ENCODE measurements at places on chromosomes 13 and 19.

- DNase-seq = no peak
Observed at GRCh38 chr13:45240143-45240542, 39.3 kb upstream of the KCTD4 start.

DNA sequence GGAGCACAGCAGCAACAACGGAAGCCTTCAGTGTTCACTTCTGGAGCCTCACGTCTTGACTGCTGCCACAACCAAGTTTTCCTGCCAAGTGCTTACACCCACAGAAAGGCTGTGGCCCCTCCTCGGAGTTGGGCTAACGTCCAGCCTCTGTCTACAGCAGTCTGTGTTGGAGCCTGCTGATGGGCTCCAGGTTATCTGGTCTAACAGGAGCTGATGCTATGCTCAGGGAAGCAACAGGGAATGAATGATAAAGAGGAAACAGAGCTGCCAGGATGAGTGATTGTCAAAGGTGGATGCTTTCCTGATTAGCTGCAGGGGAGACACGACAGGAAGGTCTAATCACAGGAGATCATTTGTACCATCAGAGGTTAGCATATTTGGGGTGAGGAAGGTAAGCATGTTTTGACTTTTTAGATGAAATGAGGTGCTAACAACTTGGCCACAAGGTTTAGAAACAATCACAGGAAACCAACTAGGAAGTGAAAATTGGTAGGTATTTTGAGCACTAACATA lies 53.8 kb upstream of the RCBTB2 start:
- peak; percentile 57 for DNase-seq

DNA sequence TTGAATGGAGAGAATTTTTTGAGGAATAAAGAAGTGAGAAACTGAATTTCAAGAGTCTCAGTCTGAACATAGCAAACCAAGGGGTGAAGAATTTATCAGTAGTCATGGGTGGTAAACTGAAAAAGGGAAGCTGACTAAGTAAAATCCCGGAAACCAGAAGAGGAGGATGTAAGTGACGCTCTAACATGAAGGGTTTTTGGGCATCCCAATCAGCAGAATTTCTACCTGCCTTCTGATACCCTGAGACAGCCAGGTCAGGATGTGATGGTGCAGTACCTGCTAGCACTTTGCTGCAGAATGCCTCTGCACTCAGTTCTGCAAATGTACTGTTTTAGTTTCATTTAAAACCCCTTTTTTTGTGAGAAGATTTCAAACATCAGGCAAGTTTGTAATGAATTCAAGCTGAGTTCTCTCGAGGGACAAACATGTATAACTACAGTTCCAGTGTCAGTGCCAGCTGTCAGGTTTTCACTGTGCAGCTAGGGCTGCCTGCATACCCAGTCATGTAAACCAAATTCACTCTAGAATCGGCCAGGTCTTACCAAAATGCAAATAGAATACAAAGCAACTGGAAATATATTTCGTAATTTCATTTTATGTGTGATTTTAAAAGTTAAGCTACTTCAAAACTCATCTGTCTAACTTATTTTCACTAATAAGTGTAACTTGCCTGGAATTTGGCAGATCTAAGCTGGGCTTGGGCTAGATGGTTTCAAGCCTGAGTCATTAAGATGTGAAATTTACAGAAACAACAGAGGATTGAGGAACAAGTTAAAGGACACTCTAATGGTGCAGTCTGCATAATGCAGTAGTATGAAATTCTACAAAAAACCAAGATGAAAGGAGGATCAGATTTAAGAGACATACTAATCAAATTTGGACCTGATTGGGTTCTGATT lies 13.8 kb downstream of the METTL21C start:
- DNase-seq = peak; percentile 56

DNA sequence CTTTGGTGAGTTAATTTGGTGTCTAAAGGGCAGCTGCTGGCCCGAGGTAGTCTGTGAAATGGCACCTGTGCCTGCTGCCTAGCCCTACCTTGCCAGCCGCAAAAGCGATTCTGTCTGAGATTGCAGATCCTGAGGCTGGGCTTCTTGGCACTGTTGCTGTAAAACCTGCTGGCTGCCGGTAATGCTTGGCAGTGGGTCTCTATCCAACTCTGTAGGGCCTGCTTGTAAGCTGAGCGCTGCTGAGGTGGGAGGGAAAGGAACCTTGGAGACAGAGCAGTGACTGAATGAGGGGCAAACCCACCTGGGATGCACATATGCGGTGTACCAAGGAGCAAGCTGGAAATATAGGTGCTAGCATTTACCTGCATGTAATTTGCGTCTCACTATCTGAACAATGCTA lies 11.7 kb downstream of the LCP1 start:
- DNase-seq = no peak

DNA sequence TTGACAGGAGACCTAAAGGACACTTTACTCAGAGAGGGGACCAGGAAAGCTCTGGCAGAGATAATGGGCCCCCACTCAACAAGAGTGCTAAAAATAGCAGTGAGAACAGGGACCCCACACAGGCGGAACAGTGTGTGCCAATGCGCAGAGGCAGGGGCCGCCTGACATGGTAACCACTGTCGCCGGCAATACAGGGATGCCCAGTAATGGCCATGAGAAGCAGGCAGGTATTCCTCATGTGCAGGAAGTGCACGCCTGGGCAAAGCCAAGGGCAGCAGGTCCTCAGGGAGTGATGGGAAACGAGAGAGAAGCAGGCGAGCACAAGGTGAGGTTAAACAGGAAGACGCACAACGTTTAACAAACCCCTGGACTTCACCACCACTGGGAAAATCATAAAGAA lies 757.1 kb downstream of the LIG4 start:
- DNase-seq = no peak

GRCh38 chr13:33873251-33873908 lies 55.4 kb downstream of the RFC3 start:
- no peak for DNase-seq

GRCh38 chr19:16564842-16565241 lies 7.4 kb downstream of the SLC35E1 start:
- DNase-seq = no peak

GRCh38 chr13:110869805-110870706 lies 44.8 kb downstream of the ANKRD10 start:
- peak; percentile 100 for DNase-seq

GRCh38 chr19:42272989-42273406 lies 3.9 kb downstream of the CIC start:
- DNase-seq = no peak

GRCh38 chr19:13981021-13981420 lies 25.1 kb downstream of the RFX1 start:
- no peak for DNase-seq

DNA sequence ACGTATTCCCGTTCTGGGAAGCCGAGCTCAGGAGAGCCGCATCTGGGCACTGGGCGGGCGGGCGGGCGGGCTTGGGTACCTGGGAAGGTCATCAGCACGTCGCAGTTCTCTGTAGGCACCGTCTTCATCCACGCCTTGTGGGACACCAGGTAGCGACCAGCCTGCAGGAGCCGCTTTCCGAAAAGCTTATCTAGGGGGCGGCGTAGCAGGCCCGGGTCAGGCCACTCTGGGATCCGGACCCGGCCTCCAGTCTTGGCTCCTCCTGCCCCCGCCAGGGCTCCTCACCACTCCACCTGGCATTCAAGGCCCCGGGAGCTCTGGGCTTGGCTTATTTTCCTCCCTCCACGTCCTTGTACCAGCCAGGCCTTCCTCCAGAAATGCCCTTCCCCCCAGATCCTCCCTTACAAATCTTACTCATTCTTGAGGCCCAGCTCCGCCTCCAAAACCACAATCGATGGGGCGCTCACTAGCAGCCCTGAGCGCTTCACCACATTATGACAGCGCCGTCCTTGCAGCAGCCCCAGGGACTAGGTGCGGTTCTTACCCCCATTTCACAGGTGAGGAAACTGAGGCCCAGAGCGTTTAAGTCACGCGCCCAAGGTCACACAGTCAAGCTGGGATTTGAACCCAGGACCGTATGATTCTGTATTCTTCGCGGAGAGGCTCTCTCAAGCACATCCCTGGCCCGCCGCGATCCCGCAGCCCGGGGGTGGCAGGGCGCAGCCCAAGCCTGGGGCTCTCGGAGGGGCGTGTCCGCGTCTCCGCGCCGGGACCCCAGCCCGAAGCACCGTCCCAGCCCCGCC lies 843 bp downstream of the ANO8 start:
- peak; percentile 65 for DNase-seq

DNA sequence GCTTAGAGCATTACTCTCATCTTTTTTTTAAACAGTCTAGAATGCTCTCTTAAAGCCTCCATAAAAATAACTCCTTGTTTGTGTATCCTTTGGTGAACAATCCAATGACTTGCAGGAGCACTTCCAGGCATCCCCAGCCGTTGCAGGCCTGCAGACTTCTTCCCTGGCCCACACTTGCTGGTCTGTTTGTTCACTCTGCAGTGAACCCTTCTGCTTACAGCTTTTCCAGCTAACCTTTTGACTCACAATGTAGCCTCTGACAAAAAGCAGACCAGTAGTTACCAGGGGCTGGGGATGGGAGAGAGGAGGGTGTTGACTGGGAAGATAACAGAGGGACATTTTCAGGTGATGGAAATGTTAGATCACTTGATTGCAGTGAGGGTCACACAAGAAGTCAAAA lies 9.1 kb downstream of the GPR42 start:
- DNase-seq = no peak

DNA sequence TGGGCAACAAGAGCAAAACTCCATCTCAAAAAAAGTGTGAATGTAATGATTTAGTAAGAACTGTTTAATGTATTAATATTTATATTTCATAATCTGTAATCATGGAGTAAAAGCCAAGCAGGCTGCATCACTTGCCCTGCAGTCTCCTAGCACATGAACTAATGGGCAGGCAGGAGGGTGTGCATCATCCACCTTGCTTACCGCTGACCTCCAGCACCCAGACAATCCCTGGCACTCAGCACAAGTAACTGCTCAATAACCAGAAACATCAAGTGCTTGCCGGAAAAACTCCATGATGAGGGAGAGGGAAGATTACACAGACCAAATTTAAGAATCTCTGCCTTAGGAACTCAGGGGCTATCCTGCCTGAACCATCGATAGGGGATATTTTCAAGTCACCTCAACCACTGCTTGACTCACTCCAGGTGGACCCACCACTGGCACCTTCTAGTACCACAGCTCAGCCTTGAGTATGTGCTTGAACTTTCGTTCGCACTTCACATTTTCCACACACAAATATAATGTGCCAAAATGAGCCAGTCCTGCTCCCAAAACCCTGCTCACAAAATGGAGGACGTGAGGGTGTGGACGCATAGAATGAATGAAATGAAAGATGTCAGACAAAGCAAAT lies 18.6 kb downstream of the BRD4 start:
- DNase-seq = no peak

DNA sequence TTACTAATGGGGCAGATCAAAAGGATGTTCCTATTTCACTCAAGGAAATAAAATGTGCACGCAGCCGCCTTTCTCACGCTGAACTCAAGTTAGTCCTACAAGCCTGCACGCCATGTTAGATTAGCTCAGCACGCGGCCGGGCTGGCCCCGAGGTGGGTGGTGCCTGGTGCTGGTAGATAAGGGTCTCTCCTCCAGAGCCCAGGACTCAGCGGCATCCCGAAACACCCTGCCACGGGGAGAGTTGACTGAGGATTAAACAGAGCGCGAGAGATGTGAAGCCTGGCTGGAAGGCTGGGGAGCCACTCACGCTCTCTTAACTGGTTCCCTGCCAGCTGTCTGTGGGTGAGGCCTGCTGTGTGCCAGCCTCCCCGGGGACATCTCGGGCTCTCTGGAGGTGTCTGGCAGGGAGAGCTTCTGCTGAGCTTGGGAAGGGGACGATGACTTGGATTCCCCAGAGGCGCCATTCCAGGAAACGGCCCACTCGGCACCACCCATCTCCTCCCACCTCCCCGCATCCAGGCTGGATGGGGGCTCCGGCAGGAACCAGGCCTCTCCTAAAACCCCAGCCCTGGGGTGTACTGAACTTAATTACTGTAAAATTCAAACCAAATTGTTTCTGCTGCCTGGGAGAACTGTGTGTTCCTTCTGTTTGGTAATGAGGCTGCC lies 122.2 kb downstream of the KDM4B start:
- DNase-seq = peak; percentile 62

GRCh38 chr19:51108805-51109146 lies 567 bp upstream of the CTU1 start:
- DNase-seq = no peak

GRCh38 chr13:105957769-105958438 lies 577.6 kb downstream of the EFNB2 start:
- DNase-seq = no peak

DNA sequence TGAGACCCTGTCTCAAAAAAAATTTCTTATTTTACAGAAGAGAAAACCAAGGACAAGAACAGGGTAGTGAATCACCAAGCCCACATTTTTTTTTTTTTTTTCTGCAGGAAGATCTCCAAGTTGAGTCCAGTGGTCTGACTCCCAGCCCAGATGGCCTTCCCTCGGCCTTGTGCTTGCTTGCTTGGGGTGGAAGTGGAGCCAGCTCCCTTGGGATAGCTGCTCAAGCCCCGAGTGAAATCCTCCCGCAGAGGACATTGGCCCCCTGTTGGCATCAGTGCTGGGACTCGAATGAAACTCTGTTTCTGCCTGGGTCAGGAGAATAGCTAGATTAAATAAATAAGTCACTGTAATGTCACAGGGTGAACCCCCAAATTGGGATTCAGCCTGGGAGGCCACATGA lies 9.4 kb upstream of the NUP62 start:
- DNase-seq = no peak

DNA sequence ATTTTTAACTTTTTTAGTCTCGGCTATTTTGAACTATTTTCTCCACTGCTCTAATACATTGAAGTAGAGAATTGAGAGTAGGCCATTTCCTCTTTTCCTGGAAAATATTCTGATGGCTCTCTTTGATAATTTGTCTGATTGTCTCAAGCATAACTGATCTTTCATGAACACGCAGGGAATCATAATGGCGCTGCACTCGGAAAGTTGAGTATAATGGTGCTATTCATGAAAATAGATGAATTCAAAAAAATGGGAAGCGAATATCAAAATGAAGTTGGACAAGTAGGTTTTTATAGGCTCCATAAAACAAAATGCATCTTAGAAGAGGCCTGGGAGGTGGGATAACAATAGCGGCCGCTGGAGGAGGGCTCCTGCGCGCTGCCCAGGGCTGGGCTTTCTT lies 29.0 kb downstream of the COL4A2 start:
- DNase-seq = no peak

- DNase-seq = no peak
Observed at GRCh38 chr19:47820410-47820809, 1.3 kb upstream of the CRX start.

GRCh38 chr13:86269511-86269910 lies 470.3 kb upstream of the SLITRK6 start:
- no peak for DNase-seq

GRCh38 chr13:41408746-41409145 lies 48.6 kb upstream of the RGCC start:
- no peak for DNase-seq

DNA sequence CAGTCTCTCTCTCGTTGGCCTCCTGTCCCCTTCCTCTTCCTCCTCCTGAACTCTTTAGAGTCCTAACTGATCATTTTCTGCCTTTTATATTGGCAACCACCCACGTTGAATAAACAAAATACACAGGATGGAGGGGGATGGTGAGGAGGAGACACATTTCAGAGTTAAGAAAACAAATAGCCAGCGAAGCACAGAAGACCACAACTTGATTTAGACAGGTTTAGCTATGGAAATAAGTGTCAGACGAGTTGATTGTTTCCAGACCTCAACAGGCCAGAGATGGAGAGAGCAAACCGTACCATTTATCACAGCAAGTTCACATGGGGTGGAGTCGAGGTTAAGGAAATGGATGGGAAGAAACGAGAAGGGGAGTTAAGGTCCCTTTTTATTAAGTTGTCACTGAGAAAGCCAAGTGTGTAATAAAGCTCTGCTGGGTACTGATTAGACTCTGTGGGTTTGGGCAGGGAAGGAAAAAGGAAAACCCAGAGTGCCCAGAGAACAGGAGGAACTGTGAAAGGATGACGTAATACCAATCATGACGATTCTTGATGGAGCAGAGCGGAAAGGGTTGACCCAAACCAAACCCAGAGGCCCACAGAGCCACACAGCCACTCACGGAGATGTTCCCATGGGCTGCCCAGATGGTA lies 11.1 kb upstream of the SERP2 start:
- no peak for DNase-seq

Data from fibroblast of the aortic adventitia (primary cell).